ENCODE measurements at places on chromosomes 12 and 14. TPM values are rescaled to one million over a fixed set of nuclear protein-coding genes. Genes with fewer than 3 reads are reported as not detected.

The TAS2R13 gene
- total RNA-seq = 1.3 TPM

The PMCH gene
- total RNA-seq = 0.53 TPM

The RNASE7 gene
- not detected for total RNA-seq

The RFX4 gene
- not detected for total RNA-seq

The OVCH1 gene
- not detected for total RNA-seq

The GPRC5A gene
- total RNA-seq = not detected

The IAPP gene
- not detected for total RNA-seq

The KLHL33 gene
- 0.44 TPM for total RNA-seq

The ZC3H14 gene
- 50.5 TPM for total RNA-seq

The TTC6 gene
- total RNA-seq = not detected

The KRT80 gene
- not detected for total RNA-seq

The P3H3 gene
- total RNA-seq = 0.99 TPM

The PTPRO gene
- total RNA-seq = 0.15 TPM

The HPD gene
- total RNA-seq = not detected

The GALNT9 gene
- not detected for total RNA-seq

GRCh38 chr14:36495666-36496065 is 24.4 kb downstream of the NKX2-1 start:
- no peak for DNase-seq

GRCh38 chr12:122090759-122091515 is 12.4 kb downstream of the MLXIP start:
- no peak for DNase-seq

DNA sequence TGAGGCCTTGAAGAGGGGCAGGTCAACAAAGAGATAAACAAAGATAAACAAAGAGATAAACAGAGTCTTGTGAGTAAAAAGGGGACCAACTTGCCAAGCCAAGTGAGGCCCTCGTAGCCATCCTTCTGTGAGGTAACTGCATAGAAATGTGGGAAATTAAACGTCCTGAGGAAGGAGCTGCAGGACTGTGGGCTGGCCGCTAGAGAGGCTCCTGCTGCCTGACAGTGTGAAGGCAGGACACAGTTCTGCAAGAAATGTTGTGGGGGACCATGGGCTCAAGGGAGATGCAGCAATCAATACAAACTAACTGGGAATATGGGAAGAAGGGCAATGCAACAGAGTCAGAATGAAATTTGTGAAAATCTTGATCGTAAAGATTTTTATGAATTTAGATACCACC is 91.9 kb downstream of the SLC8A3 start:
- no peak for DNase-seq

GRCh38 chr12:61308220-61308619 is 952.0 kb upstream of the USP15 start:
- no peak for DNase-seq

DNA sequence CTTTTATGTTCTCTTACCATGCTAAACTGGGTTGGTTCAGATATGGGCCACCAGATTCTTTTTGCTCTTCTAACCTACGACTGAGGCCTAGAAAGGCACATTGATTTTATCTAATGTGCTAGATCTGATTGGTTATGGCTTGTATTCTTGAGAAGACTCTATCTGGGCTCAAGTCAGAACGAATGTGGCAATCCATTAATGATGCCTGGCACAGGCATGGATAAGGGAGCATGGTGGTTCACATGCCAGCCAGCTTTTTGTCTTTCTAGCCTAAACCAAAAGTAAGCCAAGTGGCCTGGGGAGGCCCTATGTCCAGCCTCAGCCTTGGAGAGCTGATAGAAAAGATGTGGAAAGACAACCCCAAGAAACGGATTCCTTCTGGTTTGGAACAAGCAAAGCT is 82.7 kb downstream of the KNTC1 start:
- no peak for DNase-seq

GRCh38 chr12:57632073-57632957 is 686 bp downstream of the B4GALNT1 start:
- no peak for DNase-seq

- no peak for DNase-seq
These were observed 144.4 kb downstream of the SEC23A start for GRCh38 chr14:38958589-38958988.

DNA sequence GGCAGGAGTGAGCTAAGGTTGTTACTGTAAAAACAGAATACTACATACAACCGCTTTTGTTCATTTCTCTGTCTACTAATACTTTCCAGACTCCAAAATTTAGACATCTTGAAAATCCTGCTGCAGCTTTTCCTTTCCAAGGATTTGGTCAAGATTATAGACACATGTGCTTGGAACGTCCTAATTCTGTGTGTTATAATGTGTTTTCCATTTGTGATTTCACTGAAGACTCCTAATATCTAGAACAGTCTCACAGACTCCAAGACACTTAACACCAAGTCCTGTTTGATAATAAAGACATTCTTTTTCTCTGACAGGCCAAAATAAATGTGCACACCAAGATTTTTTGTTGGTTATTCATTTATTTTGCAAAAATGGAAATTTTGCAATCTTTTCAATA is 41.8 kb upstream of the TMTC2 start:
- no peak for DNase-seq

DNA sequence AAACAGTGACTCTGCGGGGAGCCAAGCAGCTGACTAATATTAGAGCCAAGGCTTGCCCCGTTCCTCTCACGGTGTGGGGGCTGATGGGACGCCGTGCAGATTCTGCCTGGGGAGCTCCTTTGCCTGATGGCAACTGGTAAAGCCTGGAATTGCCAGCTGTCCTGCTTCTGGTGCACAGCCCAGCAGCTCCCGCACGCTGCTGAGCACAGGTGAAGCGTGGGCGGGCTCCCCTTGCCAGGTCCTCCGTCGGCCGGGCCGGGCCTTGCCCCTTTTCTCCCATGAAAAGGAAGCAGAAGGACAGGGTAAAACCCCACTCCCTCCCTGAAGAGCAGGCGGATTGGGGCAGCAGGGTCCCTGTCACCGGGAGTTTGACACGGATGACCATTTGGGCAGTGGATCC is 79.0 kb downstream of the WDR20 start:
- no peak for DNase-seq

DNA sequence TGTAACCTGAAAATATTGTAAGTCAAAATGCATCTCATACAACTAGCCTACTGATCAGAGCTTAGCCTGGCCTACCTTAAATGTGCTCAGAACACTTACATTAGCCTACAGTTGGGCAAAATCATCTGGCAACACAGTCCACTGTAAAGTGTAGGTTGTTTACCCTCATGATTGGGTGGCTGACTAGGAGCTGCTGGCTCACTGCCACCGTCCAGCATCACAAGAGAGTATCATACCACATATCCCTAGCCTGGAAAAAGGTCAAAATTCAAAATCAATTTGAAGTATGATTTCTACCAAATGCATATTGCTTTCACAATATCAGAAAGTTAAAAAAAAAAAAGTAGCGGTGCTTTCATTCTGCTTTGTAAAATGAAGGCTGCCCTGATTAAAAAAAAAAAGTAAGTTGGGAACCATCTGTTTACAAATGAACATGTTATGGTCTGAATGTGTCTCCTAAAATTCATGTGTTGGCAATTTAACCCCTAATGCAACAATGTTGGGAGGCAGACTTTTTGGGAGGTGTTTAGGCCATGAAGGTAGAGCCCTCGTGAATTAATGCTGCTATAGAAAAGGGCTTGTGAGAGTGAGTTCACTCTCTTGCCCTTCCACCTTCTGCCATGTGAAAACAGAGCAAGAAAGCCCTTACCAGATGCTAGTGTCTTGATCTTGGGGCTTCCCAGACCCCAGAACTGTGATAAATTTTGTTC is 211.8 kb downstream of the PPM1H start:
- no peak for DNase-seq

DNA sequence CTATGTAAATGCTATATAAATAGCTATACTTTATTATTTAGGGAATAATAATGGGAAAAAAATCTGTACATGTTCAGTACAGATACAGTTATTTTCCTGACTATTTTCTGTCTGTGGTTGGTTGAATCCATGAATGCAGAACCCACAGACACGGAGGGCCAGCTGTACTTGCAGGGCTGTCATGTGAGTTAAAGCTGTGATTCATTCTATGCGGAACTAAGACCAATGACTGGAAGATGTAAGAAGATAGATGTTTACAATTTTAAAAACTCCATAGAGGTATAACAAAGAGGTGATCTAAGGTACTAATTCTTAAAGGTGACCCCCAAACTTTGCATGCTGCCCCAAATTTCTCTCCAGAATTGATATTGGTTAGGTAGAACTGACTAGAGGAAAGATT is 14.6 kb downstream of the PCNX4 start:
- no peak for DNase-seq

DNA sequence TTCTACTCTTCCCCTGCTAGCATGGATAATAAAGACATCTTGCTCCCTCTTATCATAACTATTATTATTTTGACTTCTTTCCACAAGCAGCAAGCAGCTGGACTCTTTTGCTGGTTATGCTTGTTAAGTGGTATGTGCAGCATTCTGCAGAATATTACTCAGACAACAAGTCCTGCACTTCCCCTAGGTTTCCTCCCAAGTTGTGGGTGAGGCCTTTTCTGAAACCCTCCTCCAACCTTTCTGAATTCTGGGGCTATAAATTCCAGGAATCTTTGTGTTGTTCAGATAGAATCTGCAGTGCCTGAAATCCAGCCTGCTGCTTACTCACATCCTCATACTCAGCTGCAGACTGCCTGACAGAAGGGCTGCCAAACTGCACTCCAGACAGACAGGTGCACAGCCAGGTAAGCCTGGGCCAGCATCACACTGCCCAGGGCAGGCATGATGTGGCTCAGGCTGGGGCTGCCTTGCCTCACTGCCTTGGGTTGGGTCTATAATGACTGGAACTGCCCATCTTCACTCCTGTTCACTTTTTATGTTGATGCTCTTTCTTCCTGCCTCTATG is 6.2 kb upstream of the DHRS2 start:
- DNase-seq = no peak

DNA sequence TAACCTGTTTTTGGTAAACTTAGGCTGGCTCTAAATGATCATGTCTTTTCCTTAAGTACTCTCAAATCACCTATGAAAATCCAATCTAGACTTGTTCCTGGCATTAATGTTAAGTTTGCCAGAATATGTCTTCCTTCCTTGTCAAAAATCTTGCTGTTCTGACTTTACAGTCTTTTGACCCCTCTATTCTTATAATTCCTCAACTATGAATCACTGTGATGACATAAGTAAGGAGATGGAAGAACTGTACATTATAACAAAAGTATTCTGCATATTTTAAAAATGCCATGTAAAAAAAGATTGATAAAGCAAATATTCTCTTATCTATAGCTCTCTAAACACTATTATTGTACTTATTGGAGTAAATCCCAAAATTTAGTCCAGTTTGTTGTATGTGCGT is 51.4 kb upstream of the BAZ1A start:
- no peak for DNase-seq

- no peak for DNase-seq
These were observed 573 bp downstream of the ARL6IP4 start for GRCh38 chr12:122981036-122981471.

DNA sequence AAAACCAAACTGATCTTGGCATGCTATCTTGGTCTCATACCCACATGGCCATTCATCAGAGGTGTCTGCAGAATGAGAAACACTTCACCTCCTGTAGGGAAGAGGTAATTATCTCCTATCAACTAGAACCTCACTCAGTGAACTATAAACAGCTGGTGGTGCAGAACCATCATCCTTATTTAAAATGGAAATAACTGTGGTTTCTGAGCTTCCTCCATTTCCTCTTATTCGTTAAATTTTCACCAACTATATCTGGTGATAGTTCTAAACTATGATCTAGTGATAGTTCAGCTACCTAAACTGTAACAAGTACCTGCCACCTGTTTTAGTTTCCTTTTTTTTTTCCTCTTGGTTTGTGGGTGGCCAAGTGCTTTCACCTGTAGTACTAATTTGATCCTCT is 218.5 kb downstream of the FUT8 start:
- no peak for DNase-seq

- no peak for DNase-seq
These were observed 982 bp downstream of the RBMS2 start for GRCh38 chr12:56522411-56523193.

DNA sequence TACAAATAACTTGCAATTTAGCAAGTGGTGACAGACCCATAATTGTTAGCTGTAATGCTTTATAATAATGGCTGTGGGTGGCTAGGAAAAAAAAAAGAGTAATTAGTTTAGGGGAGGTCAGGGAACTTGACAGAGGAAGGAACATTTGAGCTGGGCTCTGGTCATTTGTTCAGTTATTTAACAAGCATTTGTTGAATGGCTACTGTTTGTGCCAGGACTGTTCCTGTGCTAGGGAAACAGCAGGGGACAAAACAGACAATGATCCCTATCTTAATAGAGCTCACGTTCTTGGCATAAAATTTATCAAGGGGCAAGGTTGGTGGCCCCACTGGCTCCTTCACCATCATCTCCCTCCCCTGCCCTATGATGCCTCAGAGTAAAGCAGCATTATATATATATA is 18.5 kb downstream of the CHST11 start:
- DNase-seq = no peak

Measured in activated CD8-positive, alpha-beta memory T cell treated with anti-CD3 and anti-CD28 coated beads, Interleukin-2, amount 10 ng/mL, durations not matched to agents 7 days and 5 days (primary cell).